A549 treated with dexamethasone at 1 μM for 4 hours (cell line): ENCODE measurements at places on chromosomes 3 and 15. TPM values are rescaled to one million over a fixed set of nuclear protein-coding genes. Genes with fewer than 3 reads are reported as not detected.

The TUSC7 gene
- total RNA-seq: not detected in 5 replicates

The SPINT1 gene
- total RNA-seq: 0.59 to 0.94 TPM (median 0.67 TPM) in 5 replicates

The SLC30A4 gene
- 1.6 to 2.4 TPM (median 1.9 TPM) in 5 replicates for total RNA-seq

The GCNT3 gene
- total RNA-seq: 111 to 128 TPM (median 119 TPM) in 5 replicates

The P2RY13 gene
- not detected in 5 replicates for total RNA-seq

The KBTBD13 gene
- total RNA-seq: not detected in 5 replicates

The SCG3 gene
- 0.04 to 0.10 TPM (median 0.05 TPM) in 4 of 5 replicates, not detected in the other for total RNA-seq

The GALNT15 gene
- total RNA-seq: 0.03 to 0.20 TPM (median 0.05 TPM) in 5 replicates

The LYZL4 gene
- total RNA-seq: not detected in 5 replicates

The AMOTL2 gene
- total RNA-seq: 40.5 to 55.8 TPM (median 52.6 TPM) in 5 replicates

The OSTN gene
- not detected in 5 replicates for total RNA-seq

The HIGD2B gene
- 0.10 TPM in 1 of 5 replicates, not detected in the others for total RNA-seq

The PRSS50 gene
- total RNA-seq: not detected in 5 replicates

The ZDHHC23 gene
- total RNA-seq: 2.4 to 4.0 TPM (median 3.5 TPM) in 5 replicates

The DPPA2 gene
- total RNA-seq: 0.06 TPM in 1 of 5 replicates, not detected in the others

The CCR3 gene
- total RNA-seq: not detected in 5 replicates

The NPAP1 gene
- total RNA-seq: not detected in 5 replicates

The HTR3E gene
- not detected in 5 replicates for total RNA-seq

The ASB14 gene
- not detected in 5 replicates for total RNA-seq

The GOLGB1 gene
- 13.5 to 18.0 TPM (median 15.6 TPM) in 5 replicates for total RNA-seq

The COLQ gene
- 0.12 to 0.36 TPM (median 0.28 TPM) in 5 replicates for total RNA-seq

The MKRN3 gene
- total RNA-seq: 1.1 to 2.1 TPM (median 1.9 TPM) in 5 replicates

The STRC gene
- total RNA-seq: 0.04 to 0.15 TPM (median 0.08 TPM) in 5 replicates

The TLR9 gene
- 0.02 to 0.12 TPM (median 0.07 TPM) in 3 of 5 replicates, not detected in the others for total RNA-seq

The SPINK8 gene
- total RNA-seq: not detected in 5 replicates

The GRAMD2A gene
- total RNA-seq: 0.07 to 0.27 TPM (median 0.16 TPM) in 5 replicates

The PLA2G4D gene
- not detected in 5 replicates for total RNA-seq

The RPL29 gene
- 1,091 to 1,605 TPM (median 1,141 TPM) in 5 replicates for total RNA-seq

The TJP1 gene
- 72.3 to 107 TPM (median 96.3 TPM) in 5 replicates for total RNA-seq

The PARP16 gene
- total RNA-seq: 9.6 to 12.7 TPM (median 11.1 TPM) in 5 replicates
